ENCODE measurements at places on chromosomes 5 and 9.

- no peak for DNase-seq
These were observed 366.2 kb upstream of the PDE4D start for GRCh38 chr5:60259730-60260129.

DNA sequence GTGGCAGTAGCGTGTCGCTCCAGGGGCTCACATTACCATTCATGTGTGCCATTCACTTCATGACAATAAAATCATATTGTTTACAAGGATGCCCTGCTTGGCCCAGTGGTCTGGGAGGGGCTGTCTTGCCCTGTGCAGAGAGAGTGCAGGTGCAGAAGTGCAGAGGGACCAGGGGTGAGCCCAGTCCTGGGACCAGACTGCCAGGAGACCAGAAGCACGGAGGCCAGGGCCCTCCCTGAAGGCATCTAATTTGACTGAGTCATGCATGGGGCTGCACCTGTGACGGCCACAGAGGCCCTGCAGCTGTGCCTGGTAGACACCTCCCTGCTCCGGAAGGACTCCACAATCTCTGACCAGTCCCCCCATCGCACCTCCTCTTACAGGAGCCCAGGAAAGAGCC is 164.4 kb upstream of the FOXD4L5 start:
- no peak for DNase-seq

- peak; percentile 73 for DNase-seq
These were observed 50.4 kb upstream of the PRR16 start for GRCh38 chr5:120413686-120414085.

- DNase-seq, result no peak
These were observed 9.5 kb downstream of the PRRC2B start for GRCh38 chr9:131403493-131403773.

DNA sequence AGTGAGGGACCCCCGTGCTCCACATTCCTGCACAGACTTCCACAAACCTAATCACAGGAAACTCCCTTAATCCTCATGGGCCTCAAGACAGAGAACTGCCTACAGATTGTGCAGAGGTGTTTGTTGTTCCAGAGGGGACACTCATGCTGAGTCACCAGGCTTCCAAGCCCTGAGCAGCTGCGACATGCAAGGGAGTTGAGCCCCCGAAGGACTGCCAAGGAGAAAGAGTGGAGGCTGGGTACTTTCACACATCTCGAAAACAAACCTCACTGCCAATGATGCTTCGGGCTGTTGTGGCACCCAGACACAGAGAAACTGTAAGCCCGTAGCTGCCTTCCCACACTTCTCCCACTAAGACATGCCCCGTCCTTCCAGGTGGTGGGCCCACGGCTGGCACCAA is 480.8 kb downstream of the CDH12 start:
- DNase-seq, result peak; percentile 67
